ENCODE measurements at places on chromosomes 2 and 18.

- DNase-seq: no peak
Observed at GRCh38 chr2:45763255-45763654, 111.8 kb downstream of the PRKCE start.

GRCh38 chr2:162403884-162404283 is 60.0 kb downstream of the GCA start:
- no peak for DNase-seq

DNA sequence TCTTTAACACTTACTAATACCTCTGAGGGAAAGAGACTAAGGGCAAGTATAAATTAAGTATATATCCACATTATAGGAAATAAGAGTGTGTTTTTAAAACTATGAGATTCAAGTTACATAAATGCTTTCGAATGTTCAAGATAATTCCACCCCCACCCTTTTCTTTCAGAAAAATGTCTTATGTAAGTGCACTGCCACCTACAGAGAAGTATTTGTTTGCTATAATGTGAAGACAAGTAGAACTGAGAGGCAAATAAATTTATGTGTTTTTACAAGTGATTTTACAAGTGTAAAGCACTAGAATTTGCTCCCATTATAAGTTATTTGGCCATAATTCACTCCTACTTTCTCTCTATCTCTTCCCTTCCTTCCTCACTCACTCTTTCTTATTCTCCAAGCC is 99.9 kb upstream of the CRACDL start:
- DNase-seq: no peak

DNA sequence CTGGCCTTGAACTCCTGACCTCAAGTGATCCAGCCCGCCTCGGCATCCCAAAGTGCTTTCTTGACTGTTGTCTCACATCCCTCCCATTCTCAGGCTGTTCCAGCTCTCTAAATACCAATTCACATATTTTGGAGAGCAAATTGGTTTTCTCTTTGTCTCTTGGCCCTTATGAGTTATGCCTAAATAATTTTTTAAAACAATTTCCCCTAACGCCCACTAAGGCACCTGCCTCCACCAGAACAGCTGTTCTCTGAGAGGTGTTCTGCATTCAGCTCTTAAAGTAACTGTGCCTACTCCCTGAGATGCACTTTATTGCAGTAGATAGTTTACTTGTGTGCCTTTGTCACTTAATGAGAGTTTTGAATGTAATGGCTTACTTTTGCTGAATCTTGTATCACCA is 6.9 kb downstream of the CCDC195 start:
- DNase-seq: no peak

DNA sequence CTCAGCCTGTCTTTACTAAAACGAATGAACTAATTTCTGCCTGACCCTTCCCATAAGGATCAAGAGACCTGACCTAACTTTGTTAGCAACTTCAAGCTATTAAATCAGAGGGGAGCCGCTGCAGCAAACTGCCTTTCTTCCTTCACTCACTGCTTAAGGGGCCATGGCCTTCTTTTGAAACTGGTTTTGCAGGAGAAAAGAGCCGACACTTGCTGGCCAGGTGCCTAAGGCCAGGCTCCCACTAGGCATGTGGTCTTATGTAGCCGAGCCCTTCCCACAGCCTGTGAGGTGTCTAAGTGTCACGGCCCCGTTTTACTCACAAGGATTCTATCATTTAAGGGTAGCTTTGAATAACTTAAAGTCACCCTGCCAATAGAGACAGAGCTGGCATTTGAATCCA is 130.8 kb downstream of the ZNF236 start:
- DNase-seq: no peak

- no peak for DNase-seq
Observed at GRCh38 chr2:48414980-48415835, 114.7 kb upstream of the STON1 start.

GRCh38 chr2:43609290-43609918 is 13.6 kb upstream of the THADA start:
- peak; percentile 46 for DNase-seq

- no peak for DNase-seq
Observed at GRCh38 chr2:48233005-48233404, 296.9 kb upstream of the STON1 start.

GRCh38 chr18:32095192-32095899 is 3.7 kb downstream of the RNF138 start:
- DNase-seq: no peak

DNA sequence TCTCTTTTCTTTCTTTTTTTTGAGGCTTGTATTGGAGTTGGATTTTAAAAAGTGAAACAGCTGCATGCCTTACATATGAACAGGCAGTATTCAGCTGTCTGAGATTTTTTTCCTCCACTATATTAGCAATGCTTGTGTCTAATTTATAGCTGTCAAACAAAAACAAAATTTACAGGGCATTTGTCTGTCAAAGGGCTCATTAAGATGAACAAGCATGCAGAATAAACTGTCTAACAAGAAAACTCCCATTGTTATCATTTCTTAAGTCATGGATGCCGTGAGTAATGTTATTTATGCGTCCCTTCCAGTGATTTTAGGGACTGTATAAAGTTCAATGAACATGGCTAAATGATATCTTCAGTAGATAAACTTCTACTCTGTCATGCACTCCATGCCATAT is 674.7 kb downstream of the PLCL1 start:
- DNase-seq: no peak

DNA sequence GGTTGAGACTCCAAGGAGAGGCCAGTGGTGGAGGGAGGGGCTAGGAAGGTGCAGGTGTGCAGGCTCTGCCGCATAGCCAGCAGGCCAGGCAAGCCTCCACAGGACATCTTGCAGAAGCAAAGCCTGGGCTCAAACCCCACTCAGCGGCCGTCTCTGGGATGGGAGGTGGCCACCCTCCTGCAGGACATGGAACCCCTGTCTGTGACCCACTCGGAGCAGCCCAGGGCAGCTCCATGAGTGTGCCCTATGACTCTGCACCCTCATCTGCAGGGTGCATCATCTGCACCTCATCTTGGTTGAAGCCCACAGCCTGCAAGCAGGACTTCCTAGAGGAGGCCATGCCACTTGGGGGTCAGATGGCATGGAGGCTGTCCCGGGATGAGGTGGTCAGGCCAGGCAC is 46.3 kb downstream of the GPC1 start:
- DNase-seq: peak; percentile 1

GRCh38 chr2:96152304-96153161 is 7.3 kb upstream of the DUSP2 start:
- DNase-seq: no peak

DNA sequence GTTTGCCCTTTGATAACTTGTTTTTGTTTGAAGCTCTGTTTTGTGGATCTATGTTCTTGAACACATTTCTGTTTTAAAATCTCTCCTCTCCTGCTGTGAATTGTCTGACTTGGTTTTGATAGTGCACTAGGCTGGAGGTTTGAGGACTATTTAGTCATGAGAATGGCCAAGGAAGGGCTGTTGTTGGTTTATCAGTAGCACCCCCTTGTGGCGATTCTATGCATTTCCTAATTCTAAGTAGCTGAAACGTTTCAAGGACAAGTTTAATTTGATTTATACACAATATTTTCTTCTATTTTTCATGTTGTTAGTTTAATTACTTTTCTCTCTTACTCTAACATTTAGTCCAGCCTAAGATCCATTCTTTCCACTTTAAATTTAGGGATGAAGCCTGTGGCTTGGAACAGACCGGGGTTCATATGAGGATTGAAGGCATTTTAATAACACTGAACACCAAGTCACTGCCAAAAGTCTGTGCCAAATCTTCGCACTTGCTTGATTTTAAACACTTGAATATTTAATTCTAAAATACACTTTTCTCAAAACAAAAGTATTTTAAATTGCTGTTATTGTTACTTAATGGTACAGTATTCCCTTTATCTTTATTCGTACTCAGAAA is 166.0 kb downstream of the SOCS6 start:
- DNase-seq: peak; percentile 33

DNA sequence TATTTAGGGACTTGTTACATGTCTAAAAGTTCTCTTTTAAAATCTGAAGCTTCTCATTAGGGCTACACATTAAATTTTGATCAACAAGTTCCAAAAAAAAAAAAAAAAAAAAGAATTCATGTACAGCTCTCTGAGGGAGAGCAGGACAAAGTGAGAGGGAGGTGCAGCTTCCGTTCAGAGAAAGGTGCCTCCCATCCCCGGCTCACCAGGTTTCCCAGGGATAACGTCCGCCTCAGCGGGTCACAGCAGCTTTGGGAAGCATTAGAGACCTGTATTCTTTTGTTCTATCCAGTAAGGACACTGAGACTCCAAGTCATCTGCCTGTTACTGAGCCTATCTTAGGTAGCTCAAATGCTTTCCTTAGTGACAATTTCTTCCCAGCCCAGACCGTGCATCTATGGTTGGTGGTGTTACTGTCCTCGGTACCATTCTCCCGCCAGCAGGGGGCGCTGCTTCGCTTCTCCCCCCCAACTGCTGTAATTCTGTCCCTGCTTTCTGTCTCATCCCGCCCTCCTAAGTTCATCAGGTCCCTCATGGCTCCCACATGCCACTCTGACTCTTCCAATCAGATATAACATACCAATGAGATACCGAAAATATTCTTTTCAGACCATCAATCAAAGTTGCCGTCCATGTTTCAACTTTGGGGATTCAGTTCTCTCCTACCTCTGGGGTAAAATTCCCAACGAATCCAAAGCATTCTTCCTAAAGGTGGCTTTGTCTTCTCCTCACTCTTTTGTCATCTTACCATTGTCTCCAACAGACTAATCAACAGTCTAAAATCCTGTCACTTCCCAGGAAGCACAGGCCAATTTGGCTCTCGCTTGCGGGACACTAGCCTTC is 466.5 kb downstream of the METTL4 start:
- DNase-seq: peak; percentile 48

DNA sequence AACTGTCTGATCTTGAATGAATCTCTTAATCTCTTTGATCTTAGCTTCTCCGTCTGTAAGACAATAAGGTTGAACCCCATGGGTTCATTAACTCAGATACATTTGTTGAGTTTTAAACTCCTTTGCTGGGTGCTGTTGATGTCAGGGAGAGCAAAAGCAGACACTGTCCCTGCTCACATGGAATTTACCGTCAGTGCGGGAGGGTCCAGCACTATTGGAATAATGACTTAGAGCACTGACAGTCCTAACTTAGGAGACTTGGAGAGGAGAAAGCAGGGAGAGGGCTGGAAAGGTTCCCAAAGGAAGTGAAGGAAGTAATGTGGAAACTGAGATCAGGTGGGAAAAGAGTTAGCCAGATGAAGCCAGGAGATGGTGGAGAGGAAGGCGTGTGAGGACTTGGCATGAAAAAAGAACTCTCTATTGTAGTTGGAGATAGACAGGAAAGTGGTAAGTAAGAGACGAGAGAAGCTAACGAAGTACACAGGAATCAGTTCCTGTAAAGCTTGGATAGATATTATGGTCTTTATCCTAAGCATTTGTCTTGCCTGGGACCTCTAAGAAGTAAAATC is 141.4 kb upstream of the SERTAD2 start:
- no peak for DNase-seq

DNA sequence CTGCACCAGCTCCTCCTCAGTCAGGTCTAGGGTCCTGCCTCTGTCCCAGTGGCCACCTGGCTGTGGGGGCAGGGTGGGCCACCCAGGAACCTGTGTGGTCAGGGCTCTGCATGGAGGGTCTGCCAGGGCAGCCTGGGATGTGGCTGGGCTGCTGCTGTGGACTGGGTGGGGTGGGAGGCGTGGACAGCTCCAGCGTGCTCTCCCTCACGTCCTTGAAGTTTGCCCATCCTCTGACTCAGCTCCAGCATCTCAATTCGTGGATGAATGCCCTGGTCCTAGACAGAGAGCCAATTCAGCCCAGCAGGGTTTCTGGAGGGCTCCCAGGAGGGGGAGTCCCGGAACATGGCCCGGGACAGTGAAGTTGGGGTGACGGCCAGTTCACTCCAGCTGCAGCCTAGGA is 64.3 kb upstream of the EPAS1 start:
- DNase-seq: no peak

DNA sequence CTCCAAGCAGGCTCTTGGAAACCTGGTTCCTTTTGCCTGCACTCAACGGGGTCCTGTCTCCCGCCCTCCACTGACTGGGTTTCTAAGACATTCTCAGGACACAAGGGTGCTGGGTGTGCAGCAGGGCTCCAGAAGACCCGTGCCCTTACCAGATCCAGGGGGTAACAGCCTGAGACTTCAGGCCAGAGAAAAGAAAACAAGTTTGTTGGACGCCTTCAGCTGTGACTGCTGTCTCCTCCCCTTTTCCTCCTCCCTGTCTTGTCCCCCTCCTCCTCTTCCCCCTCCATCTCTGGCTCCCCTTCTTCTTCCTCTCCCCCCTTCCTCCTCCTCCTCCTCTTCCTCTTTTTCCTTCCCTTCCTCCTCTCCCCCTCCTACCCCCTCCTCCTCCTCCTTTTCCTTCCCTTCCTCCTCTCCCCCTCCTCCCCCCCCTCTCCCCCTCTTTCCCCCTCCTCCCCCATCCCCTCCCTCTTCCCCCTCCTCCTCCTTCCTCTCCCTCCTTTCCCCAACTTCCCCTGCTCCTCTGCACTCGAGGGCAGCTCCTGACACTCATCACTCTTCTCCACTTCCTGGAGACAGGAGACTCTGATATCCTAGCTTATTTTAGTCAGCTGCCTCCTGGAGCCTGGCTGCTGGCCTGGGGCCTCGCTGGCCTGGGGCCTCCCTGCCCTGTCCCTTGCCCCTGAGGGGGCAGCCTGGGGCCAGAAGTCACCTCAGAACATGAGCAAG is 12.4 kb downstream of the ADRA2B start:
- DNase-seq: no peak

GRCh38 chr2:69205076-69205475 is 182.0 kb downstream of the GFPT1 start:
- DNase-seq: no peak

DNA sequence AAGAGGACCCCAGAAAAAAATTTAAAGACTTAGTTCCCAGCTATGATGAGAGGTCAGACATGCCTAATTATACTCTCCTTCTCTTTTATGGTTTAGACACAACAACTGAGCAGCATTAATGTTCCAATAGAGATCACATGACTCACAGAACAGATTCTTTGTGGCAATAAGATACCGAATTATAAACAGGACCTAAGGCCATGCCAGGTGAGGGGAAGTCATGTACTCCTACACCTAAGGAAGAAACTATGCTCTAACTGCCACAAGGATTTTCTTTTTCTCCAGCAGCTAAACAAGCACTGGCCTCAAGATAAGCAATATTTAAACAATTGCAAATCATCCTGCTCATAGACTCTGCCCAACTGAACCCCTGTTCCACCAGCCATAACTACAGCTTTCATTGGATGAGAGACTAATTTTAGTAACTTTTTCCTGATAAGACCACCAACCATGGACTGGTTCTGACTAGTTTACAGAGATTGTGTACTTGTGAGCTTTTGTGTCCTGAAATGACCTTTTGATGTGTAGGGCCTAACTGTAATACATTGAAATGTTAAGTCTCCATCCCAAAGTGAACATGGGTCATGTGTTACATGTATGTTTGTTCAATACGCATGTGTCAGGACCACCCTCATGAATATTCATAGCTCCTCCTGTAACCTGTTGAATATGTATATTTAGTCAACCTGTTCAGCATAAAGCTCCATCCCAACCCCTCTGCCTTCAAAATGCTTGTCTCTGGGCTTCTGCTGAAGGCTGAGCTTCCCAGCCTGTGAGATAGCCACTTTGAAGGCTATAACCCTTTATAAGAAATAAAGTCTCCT is 21.6 kb upstream of the NFE2L2 start:
- no peak for DNase-seq

- no peak for DNase-seq
Observed at GRCh38 chr2:84631047-84631446, 114.7 kb downstream of the DNAH6 start.
